ENCODE measurements at places on chromosomes 7 and 10.

GRCh38 chr10:34789966-34790506, 25.1 kb downstream of the PARD3 start:
- DNase-seq, result no peak

GRCh38 chr10:124359336-124359832, 59.3 kb downstream of the OAT start:
- no peak for DNase-seq

GRCh38 chr10:93437946-93438612, 44.1 kb downstream of the MYOF start:
- no peak for DNase-seq

DNA sequence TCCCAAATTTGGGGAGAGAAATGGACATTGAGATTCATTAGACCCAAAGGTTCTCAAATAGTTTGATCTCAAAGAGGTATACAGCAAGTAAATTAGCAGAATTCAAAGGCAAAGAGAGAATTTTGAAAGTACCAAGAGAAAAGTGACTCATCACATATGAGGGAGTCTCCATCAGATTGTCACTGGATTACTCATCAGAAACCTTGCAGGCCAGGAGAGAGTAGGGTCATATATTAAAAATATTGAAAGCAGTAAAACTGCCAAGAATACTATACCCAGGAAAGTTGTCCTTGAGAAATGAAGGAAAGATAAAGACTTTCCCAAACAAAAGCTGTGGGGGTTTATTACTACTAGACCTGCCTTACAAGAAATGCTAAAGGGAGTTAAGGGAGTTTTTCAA, 140.6 kb downstream of the TMEM168 start:
- DNase-seq, result no peak

- DNase-seq, result no peak
These were observed 911 bp upstream of the ZP3 start for GRCh38 chr7:76423666-76424412.

DNA sequence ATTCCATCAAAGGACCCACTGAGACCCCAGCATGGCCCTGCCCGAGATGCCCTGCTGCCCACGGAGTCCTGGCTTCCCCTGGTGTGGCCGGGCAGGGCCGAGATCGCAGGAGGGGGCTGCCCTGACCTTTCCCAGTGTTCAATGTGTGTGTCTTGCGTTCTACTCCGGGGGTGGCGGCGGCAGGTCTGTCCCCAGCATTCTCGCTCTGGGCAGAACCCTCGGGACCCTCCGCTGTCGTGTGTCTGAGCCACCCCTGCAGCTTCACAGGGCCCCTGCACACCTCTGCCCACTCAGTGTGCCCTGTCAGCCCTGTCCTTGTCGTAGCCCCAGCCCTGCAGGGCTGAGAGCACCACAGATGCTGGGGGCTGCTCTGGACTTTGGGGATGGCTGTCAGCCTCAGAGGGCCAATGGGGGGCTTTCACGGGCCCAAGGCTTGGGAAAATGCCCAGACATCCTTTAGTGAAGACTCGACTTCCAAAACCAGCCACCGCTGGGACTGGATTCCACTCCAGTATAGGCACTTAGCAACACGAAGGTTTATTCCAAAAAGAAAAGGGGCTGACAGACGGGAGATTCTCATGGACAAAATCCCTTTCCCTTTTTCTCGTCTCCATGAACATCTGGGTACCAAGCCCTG, 30.0 kb upstream of the KNDC1 start:
- no peak for DNase-seq

GRCh38 chr10:132377326-132377725, 19.7 kb upstream of the PWWP2B start:
- DNase-seq, result no peak

DNA sequence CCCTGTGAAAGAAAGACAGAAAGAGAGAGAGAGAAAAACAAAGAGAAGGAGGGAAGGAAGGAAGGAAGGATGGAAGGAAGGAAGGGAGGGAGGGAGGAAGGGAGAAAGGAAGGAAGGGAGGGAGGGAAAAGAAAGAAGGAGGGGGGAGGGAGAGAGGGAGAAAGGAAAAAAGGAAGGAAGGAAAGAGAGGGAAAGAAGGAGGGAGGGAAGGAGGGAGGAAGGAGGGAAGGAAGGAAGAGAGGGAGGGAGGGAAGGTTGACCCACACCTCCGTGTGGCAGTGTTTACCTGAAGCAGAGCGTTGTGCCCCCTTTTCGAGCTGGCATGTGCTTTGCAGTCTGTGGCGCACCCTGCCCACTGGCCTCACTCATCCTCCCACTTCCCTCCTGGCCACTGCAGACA, 12.3 kb upstream of the MPP7 start:
- DNase-seq, result no peak

DNA sequence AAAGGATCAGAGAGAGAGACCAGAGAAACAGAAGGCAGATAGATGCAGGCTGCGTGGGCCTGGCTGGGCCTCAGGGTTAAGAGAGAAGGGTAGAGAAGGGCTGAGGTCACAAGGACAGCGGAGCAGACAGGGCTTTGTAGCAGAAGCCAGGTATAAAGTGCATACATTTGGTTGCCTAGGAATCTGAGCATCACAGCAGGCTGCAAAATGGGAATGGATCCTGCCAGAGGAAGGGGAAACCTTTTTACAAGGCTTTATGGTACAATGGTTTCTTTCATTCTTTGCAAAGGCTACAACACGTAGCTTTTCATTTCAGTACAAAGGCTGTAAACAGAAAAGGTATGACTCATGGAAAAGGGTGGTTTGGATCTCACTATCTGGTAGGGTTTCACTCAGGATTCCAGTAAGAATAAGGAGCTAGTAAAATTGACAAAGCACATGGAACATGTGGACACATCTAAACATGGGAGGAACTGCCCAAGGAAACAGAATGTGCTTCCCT, 275.1 kb downstream of the DOCK4 start:
- no peak for DNase-seq
